Putamen (tissue), 1 donor: ENCODE measurements at places on chromosomes 6 and 20.

DNA sequence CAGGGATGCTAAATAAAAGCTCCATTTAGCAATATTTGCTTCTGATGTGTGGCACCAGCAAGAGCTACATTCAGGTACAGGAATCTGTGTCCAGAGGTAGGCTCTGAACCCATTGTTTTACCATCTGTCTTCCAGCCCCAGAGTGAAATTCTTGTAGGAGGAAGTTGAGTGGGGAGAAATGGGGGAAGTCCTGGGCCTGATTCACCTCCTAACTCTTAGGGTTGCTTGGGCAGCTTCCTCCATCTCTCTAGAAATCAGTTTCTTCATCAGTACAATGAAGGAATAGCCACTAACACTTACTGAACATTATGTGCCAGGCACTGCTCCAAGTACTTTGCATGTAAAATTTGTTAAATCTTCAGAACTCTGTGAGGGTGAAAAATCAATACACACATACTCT lies 35.1 kb upstream of the TSPYL1 start:
- DNase-seq = no peak

DNA sequence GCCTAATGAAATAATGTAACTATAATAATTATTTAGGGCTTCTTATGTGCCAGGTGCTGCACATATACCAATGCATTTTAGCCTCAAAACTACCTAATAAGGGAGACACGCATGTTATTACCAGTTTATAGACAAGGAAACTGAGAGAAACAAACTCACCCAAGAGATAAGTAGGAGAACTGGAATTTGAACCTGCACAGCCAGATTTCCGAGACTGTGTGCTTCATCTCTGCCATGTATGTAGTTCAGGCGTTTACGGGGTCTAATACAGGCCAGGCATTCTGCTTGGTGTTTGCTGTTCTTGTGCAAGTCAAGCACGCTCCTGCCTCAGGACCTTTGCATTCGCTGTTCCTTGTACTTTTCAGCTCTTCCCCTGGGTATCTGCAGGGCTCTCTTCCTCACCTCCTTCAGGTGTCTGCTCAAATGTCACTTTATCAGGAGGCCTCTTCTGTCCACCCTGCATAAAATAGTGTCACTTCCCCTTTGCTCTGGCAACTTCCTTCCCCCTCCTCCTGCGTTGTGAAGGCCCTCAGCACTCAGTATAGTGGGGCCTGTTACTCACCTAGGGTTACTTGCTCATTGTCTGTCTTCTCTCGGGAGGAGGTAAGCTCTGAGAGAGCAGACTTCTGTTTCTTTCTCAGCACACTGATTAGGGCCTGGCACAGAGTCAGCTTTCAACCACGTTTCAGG lies 6.1 kb upstream of the NSFL1C start:
- no peak for DNase-seq

DNA sequence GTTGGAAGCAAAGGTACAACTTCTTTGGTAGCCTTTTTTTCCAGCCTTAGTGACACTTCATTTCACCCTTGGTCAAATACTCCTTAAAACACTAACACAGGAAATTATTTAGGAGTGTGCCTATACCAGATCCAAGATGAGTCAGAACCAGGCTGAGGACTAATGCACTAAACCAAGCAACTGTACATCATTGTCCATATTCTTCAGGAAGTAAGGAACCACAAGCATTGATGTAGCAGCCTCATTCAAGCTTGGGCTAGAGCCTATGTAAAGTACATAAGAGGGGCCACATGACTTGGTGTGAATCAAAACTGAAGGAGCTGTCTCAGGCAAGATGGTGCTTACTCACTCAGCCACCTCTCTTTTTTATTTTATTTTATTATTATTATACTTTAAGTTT lies 20.7 kb upstream of the ADGB start:
- DNase-seq = no peak

GRCh38 chr6:109165392-109165974 lies 70.2 kb downstream of the CEP57L1 start:
- no peak for DNase-seq

DNA sequence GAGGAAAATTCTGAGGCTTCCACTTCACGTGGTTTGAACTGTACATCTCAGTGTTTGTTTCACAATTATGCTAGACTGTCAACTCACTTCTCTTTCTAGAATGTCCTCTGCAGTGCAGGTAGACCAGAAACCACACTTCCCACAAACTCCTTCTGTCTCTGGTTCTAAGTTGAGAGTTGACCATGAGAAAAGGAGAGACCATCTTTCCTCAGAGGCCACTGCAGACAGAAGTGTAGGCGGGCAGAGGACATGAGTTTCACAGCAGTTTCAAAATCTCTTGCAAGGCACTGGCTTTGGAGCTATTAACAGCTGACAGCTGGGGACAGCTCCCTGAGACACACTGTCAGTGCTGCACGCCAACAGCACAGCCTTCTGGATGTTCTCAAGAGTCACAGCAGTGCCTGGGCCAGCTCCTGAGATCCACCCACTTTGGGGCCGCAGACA lies 55.4 kb upstream of the MOXD1 start:
- DNase-seq = no peak

GRCh38 chr20:19706463-19706862 lies 51.6 kb upstream of the RIN2 start:
- peak; percentile 12 for DNase-seq

- no peak for DNase-seq
Observed at GRCh38 chr6:157151029-157151428, 172.3 kb downstream of the TMEM242 start.

GRCh38 chr6:117477988-117478852 lies 4.3 kb upstream of the DCBLD1 start:
- DNase-seq = no peak

DNA sequence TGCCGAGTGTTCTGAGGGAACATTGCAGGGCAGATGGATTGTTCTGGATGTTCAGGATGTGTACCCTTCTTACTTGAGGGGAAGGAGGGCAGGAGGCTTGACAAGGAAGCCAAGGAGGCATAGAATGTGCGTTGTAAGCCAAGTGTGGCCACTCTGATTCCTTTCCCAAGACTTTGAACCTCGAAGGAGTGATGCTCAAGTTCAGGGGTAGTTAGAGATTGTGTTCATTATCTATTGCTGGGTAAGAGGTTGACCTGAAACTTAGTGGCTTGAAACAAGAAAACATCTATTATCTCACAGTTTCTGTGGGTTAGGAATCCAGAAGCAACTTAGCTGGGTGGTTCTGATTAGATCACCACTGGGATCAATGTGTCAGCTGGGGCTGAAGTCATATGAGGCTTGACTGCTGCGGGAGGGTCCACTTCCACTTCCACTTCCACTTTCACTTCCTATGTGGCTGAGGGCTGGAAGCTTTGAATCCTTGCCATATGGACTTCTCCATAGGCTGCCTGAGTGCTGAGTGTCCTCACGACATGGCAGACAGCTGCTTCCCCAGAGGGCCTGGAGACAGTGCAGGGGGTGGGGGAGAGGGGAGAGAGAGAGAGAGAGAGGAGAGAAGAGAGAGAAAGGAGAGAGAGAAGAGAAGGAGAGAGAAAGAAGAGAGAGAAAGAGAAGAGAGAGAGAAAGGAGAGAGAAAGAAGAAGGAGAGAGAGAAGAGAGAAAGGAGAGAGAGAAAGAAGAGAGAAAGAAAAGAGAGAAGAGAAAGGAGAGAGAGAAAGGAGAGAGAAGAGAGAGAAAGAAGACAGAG lies 6.9 kb upstream of the CD40 start:
- peak; percentile 35 for DNase-seq

GRCh38 chr6:156387472-156387871 lies 389.7 kb upstream of the ARID1B start:
- no peak for DNase-seq

DNA sequence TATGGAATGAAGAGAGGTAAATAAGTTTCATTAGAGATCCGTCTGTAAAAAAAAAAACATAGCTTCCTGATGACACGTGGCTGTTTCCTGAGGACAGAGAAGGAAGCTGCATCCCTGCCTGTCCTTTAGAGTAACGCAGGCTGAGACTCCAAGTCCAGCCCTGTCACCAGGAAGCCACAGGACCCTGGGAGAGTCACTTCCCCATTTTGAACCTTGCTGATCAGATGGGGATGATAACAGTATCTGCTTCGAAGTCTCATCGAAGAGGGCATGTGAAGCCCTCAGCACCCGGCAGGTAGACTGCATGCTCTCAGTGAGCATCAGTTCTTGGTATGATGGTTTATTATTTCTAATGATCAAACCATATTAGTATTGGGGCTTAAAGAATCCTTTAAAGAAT lies 139.1 kb upstream of the KCNG1 start:
- no peak for DNase-seq

DNA sequence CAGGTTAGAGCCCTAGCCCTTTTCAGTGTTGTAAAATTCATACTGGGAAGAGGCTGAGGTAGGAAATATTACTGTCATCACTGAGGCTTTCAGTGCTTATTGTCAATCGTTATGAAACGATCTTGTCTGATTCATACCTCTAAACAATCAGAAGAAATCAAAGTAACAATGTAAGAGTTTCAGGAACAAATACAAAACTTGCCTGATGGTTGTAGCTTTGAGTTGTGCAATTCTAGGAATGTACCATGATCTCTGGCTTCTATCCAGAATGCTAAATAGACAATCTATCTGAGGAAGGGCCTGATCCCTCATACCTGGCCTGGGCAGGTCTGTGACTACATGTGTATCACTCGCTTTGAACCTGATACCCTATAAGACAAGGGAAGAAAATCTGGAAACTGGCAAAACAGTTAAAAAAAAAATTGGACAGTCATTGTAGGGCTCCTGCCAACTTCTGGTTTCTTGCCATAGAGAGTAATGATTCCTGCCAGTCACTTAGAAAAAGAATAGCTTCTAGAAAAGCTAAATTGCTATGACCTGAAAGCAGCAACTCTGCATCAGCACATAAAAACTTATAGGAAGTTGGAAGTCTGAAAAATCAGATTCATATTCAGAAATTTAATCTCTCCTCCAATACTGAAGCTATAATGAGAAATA lies 234.7 kb downstream of the BTBD9 start:
- DNase-seq = no peak

DNA sequence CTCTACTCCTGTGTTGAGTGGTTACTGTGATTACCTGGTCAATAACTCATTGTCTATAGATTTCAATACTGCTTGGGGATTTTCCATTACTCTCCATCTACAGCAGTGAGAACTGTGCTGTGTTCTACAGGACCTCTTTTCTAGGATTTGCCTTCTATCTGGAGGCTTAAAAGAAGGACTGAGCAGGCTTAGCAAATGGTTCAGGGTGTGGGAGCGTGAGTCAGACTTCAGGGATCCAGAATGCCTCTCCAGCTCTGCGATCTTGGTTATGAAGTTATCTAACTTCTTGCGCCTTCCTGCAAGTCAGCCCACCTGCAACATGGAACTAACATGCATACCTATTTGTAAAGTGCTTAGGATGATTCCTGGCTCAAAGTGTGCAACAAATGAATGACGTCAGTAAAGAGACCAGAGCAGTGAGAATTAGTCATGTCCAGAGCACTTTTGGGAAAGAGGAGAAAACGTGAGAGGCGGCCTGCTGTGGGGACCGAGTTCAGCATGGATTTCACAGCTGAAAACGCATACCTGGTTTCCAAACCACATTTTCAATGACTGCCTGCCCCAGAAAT lies 610.1 kb upstream of the CDH4 start:
- DNase-seq = no peak

GRCh38 chr6:89205819-89206218 lies 11.3 kb downstream of the GABRR1 start:
- no peak for DNase-seq

GRCh38 chr6:43819958-43820357 lies 49.9 kb downstream of the VEGFA start:
- no peak for DNase-seq

DNA sequence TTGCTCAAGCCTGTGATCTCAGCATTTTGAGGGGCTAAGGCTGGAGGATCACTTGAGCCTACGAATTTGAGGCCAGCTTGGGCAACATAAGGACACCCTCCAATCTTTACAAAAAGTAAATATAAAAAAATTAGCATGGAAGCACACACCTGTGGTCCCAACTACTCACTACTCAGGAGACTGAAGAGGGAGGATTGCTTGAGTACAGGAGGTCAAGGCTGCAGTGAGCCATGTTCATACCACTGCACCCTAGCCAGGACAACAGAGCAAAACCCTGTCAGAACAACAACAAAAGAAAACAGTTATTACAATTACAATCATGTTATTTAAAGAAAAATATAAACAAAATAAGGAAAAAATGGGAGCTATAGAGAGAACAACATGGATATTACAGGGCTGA lies 82.5 kb upstream of the TNFAIP3 start:
- no peak for DNase-seq

GRCh38 chr6:18326001-18326400 lies 61.1 kb upstream of the RNF144B start:
- DNase-seq = no peak

DNA sequence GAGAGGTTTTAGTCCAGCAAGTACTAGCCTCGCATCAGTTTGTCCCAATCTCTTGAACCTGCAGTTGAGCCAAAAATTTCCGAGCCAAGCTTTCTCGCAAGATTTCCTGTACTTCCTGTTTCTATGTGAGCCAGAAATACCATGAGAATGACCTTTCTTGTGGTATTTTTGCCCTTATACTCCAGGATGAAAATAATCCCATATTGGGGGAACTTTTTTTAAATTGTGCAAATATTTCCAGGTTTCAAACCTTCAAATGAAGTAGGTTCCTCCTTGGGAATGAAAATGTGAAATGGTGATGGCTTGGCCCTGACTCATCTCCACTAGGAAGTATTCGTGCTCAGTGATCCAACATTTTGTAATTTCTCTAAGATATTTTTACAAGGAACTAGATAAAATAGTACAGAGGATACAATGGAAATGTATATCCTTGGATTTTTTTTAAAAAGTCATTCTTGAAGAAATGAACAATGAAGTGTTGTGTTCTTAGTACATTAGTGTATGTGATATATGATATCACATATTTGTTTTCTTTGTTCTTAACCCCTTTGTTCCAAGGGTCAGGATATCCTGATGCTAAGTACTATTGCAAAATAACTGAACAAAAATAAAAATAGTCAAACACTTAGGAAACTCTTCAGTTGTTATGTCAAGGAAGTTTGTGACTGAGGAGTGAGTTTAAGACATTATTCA lies 184.0 kb downstream of the PDE7B start:
- no peak for DNase-seq

DNA sequence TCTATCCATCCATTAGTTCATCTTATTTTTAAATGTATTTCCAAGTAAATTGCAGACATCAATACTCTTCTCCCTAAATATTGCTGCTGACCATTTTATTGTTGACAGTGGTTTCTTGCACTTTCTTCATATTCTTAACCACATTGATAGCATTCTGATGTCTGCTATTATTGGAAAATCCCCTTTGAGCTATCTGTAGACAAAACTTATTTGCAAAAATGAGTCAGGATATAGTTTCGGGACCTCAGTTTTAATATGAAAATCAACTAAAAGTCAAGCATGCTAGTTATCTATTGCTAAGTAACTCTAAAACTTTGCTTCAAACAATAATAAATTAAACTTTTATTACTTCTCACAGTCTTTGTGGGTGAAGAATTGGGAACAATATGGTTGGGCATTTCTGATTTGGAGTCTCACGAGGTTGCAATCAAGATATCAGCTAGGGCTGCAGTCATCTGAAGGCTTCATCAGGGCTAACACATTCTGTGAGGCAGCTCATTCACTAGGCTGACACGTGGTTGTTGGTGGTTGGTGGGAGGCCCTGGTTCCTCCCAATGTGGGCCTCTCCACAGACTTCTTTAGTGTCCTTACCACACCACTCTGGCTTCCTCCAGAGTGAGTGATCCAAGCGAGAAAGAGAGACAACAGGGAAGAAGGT lies 32.7 kb downstream of the CD109 start:
- DNase-seq = no peak
